NCI-H2029 treated with DMSO at 0.1 percent for 48 hours (cell line): ENCODE measurements at places on chromosomes 11 and 22.

DNA sequence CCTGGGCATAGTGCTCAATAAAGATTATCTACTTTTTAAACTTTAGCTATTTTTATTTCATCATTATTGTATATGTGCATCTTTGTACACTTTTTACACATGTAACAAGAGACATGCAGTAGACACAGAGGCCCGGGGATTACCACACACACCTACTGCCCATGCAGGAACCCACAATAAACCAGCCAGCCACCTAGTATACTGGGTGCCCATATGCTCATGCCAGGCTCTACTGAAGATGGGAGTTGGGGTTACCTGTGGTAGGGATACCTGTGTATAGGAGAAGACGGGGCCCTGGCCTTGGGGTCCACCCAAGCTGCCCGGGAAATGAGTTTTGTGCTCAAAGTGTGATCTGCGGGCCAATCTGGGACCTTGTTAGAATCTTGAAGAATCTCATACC lies 31.2 kb upstream of the P2RY2 start:
- DNase-seq, result no peak

GRCh38 chr11:73990730-73991129 lies 8.1 kb upstream of the UCP2 start:
- peak; percentile 58 for DNase-seq

DNA sequence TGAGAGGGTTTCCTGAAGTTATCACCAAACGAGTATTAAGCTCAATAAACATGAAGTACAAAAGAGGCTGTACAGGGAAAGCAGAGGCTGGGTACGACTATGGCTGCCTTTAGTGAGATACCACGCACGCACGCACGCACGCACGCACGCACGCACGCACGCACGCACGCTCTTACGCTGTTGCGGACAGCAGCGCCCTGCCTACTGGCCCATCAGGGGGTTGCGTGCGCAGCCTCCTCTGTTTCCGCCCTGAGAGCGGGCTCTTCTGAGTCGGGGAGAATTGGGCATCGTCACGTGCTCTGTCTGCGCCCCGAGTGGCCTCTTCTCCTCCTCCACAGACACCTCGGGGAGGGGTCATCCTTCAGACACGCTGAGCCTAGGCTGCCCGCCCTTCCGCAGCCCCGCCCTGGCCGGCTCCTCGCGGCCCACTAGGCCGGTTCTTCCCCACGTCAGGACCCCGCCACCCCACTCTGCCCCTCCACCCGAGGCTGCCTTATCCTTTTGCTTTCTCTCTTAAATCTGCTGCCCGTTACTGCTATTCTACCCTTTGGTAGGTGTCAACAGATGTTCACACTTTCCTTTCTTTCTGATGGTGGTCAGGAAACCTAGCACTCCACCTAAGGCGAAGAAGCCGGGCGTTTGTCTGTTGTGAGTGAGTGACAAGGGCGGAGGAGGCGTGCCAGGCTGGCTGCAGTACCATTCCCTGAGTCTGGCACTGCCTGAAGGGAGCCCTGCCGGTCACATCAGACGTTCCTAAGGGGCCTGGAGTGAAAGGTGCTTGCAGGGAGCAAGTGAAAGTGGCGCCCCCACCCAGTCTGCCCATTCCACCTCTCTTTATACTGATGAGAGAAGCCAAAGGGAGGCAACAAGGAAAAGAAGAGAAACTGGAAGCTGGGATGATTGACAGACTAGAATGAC lies 300.4 kb upstream of the B3GAT1 start:
- no peak for DNase-seq

GRCh38 chr22:40084246-40084645 lies 89.5 kb downstream of the FAM83F start:
- no peak for DNase-seq
